ENCODE measurements at places on chromosomes 3 and 15.

GRCh38 chr3:130746246-130747039 is at the start of gene PIK3R4:
PIK3R4 (minus strand) TSS chr3:130746829; CDS start chr3:130745218, 1,611 bp downstream.
- no peaks in the 10 kb centered on the region for H3K27me3 ChIP-seq
- H3K36me3 ChIP-seq: peaks cover 19% of the 10 kb centered on the region

DNA sequence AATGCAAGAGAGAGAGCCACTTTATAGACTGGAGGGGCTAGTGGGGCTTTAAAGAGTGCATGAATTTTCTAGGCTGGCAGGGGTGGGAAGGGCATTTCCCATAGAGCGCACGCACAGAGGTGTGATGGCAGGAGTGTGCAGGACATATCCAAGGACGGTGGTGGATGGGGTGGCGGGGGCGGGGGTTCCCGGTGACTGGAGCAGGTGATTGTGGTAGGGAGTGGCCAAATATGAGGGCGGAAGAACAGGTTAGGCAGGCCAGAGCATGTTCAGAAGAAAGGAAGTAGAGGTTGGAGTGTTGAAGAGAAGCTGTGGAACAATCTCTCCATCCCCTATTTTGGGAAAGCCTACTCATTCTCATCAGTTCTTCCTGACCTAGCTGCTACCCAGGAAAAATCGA is 18.1 kb downstream of the FAM81A start:
- no peak overlapping the region for H3K4me3 ChIP-seq
- DNase-seq: no peak
- no peaks in the 10 kb centered on the region for H3K4me1 ChIP-seq
- H3K27ac ChIP-seq: no peak overlapping the region

- DNase-seq: no peak
- H3K27ac ChIP-seq: peak overlapping the region; percentile 53
- no peaks in the 10 kb centered on the region for H3K27me3 ChIP-seq
- H3K4me1 ChIP-seq: peaks cover 65% of the 10 kb centered on the region
Observed at GRCh38 chr3:179608931-179609720, 4.5 kb downstream of the NDUFB5 start.

GRCh38 chr3:194023501-194024280 is 112.3 kb upstream of the HES1 start:
- H3K36me3 ChIP-seq: no peaks in the 10 kb centered on the region
- 0 out of 2 replicates have a peak, but pooled peaks cover 2% of the 10 kb centered on the region for H3K27me3 ChIP-seq
- H3K4me1 ChIP-seq: peaks cover 17% of the 10 kb centered on the region
- no peak for DNase-seq

DNA sequence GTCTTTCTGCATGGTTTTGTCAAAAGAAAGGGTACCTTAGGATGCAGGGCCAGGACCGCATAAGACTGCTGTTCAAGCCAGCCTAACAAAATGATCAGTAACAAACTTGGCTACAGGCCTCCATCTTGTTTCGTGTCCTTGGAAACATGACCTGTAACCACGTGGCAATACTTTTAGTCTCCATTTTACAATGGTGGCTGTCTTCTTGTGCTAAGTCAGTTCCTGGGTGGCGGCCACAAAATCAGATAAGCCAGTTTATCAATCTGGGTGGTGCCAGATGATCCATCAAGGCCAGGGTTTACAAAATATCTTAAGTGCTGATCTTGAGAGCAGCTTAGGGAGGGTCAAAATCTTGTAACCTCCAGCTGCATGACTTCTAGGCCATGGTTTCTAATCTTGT is 57.1 kb upstream of the GK5 start:
- H3K27ac ChIP-seq: no peak overlapping the region
- no peak for DNase-seq
- no peaks in the 10 kb centered on the region for H3K36me3 ChIP-seq

- H3K27ac ChIP-seq: no peak overlapping the region
- no peak for DNase-seq
- no peak overlapping the region for H3K4me3 ChIP-seq
Observed at GRCh38 chr15:56098195-56098863, 104.9 kb upstream of the NEDD4 start.

DNA sequence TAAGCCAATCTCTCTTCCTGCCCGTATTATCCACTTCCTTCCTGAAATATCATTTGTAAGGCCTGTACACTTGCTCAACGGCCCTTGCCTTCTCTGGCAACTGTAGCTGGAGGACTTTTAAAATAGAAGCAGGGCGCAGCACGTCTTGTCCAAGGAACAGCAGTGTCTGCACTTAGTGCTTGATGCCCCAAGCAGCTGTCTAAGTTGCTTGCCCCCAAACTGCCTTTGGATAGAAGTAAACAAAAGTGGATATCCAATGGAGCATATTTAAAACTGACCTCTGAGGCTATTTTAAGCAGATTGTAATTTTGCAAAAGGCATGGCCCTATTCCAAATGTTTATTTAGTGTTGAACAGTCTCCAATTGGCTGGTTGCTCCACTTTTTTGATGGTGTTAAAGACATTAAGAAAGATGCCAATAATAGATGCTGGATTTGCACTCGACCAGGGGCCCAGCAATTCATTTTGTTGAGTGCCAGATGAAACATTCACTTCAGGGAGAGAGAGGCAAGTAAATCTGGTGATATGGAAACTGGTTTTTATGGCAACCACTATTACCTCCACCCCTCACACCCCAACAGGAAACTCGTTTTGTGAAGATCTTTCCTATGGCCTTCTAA is 526.8 kb upstream of the TBL1XR1 start:
- no peaks in the 10 kb centered on the region for H3K36me3 ChIP-seq
- no peak overlapping the region for H3K27ac ChIP-seq
- no peak for DNase-seq
- H3K4me1 ChIP-seq: no peaks in the 10 kb centered on the region

DNA sequence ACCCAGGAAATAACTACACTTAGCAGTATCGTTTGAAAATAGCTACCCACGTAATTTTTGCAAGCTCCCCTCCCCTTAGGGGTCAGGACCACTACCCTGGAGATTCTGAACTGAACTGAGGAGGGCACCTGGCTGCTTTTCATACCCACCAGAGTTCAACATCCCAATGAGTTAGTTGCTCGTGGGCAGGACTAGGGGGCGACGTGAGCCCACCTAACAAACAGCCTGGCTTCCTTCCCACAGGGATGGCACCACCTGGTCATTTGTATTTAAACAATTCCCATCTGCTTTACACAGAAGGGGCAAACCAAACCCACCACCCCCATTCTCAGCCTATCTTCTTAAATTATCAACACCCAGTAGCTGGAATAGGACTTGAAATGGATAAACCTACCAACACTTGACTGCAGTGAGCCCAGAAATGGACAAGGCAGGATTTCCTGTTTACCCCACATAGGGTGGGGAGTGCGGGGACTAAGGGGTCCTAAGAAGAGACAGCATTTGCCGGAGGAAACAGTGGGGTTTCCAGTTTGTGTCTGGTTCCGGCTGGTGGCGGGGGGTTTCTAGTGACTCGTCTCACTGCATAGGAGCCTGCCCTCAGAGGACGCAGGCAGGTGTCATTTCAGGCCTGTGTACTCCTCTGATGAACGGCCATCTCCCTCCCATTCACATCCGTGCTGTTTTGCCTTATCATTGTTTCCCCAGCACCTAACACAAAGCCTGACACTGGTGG is 11.6 kb upstream of the VGLL4 start:
- no peaks in the 10 kb centered on the region for H3K36me3 ChIP-seq
- peak overlapping the region; percentile 10 for H3K4me3 ChIP-seq
- H3K27me3 ChIP-seq: no peaks in the 10 kb centered on the region
- peak overlapping the region; percentile 65 for H3K27ac ChIP-seq

DNA sequence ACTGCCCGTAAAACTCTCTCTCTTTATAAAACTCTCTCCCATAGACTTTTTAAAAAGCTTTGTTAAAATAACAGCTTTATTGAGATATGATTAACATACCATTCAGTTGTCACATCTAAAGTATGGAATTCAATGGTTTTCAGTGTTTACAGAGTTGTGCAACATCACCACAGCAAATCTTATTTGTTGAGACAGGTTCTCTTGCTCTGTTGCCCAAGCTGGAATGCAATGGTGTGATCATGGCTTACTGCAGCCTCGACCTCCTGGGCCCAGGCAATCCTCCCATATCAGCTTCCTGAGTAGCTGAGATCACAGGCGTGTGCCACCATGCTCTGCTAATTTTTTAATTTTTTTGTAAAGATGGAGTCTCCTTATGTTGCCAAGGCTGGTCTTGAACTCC is 35.9 kb upstream of the TRAK1 start:
- H3K4me1 ChIP-seq: peaks cover 85% of the 10 kb centered on the region
- no peak for DNase-seq
- no peaks in the 10 kb centered on the region for H3K27me3 ChIP-seq
- H3K27ac ChIP-seq: 0 out of 2 replicates have a peak overlapping the region, but pooled peaks have one; percentile 9

- no peak overlapping the region for H3K27ac ChIP-seq
- DNase-seq: no peak
- H3K27me3 ChIP-seq: no peaks in the 10 kb centered on the region
- H3K4me1 ChIP-seq: no peaks in the 10 kb centered on the region
Observed at GRCh38 chr3:169526246-169526645, 137.3 kb downstream of the MECOM start.

DNA sequence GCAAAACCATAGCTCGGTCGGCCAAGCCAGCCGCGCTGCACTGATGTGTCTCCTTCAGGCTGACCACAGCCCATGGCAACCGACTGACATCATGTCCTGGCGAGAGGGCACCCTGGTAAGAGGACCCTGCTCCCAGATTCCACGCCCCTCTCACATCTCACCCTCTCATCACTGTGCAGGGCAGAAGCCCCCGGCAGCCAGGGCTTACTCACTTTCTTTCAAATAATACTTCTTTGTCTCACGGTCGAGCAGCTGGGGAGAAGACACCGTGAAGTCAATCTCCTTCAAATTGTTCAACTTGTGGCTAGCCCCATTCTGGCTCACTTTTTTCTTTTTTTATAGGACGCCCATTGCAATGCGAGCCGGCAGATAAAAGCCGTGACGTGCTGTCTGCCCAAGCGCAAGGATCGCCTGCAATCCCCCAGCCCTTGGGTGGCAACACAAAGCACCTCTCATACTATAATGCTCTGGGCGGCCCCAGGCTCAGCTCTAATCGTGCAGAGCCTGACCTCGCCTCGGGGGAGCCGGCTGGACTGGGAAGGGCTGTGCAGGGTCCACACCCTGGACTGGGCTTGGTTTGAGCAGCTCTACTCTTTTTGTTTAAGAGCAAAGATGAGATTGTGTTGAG is 33.6 kb downstream of the VGLL4 start:
- H3K27ac ChIP-seq: no peak overlapping the region
- H3K4me3 ChIP-seq: no peak overlapping the region
- H3K36me3 ChIP-seq: no peaks in the 10 kb centered on the region
- H3K4me1 ChIP-seq: peaks cover 81% of the 10 kb centered on the region
- DNase-seq: no peak

DNA sequence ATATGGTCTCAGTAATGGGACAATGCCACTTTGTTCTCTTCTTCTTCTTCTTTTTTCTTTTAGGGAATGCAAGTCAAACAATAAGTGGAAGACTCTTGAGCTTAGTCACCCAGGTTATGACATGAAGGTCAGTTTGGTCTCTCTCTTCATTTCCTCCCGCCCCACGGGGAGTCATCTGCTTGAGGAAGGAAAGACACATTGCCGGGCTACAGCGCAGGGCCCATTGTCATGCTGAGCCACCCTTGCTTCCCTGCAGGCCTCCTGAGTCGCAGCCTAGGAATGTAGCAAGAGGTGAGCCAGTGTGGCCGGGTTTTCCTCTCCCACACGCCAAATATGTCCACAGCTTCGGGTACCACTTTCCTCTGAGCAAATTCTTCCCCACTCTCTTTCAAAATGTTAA is 47.6 kb downstream of the RAP2B start:
- H3K27me3 ChIP-seq: no peaks in the 10 kb centered on the region
- no peaks in the 10 kb centered on the region for H3K4me1 ChIP-seq
- H3K36me3 ChIP-seq: no peaks in the 10 kb centered on the region
- H3K4me3 ChIP-seq: no peak overlapping the region
- no peak overlapping the region for H3K27ac ChIP-seq

DNA sequence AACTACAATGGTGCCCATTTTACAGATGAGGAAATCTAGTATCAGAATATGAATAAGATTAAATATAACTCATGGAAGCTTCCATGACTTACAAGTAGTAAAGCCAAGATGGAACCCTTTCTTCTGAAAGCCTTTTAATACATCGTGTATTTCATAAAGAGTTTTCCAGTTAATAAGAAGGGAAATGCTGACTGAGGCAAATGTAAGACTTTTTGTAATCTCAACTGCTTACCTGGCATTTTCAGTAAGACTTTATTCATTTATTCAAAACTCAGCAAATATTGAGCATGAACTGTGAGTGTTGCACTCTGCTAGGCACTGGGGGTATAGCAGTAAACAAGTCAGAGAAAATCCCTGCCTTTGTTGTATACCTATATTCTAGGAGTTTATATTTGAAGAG is 256.4 kb upstream of the THRB start:
- no peaks in the 10 kb centered on the region for H3K4me1 ChIP-seq
- no peaks in the 10 kb centered on the region for H3K36me3 ChIP-seq
- H3K4me3 ChIP-seq: no peak overlapping the region
- H3K27me3 ChIP-seq: no peaks in the 10 kb centered on the region

GRCh38 chr3:141681390-141681780 is 56.7 kb upstream of the RNF7 start:
- no peak for DNase-seq
- H3K4me3 ChIP-seq: no peak overlapping the region
- no peak overlapping the region for H3K27ac ChIP-seq
- H3K27me3 ChIP-seq: no peaks in the 10 kb centered on the region
- peaks cover 6% of the 10 kb centered on the region for H3K4me1 ChIP-seq

DNA sequence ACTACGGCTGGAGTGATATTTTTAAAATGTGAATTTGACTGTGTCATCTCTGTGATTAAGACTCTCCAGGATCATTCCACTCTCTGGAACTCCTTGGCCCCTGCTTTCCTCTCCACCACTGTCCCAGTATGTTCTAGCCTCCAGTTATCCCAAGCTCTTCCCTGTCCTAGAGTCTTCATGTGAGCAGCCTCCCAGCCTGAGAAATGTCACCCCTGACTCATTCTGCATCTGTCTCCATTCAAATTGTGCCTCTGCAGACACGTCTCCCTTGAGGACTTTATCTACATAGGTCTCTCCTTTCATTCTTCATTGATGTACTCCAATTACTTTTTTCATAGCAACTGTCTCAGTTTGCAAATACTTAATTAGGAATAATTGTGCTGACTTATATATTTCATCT is 317.7 kb upstream of the ADAMTS9 start:
- H3K27ac ChIP-seq: no peak overlapping the region
- no peaks in the 10 kb centered on the region for H3K4me1 ChIP-seq
- H3K36me3 ChIP-seq: no peaks in the 10 kb centered on the region
- no peak overlapping the region for H3K4me3 ChIP-seq
- DNase-seq: no peak

DNA sequence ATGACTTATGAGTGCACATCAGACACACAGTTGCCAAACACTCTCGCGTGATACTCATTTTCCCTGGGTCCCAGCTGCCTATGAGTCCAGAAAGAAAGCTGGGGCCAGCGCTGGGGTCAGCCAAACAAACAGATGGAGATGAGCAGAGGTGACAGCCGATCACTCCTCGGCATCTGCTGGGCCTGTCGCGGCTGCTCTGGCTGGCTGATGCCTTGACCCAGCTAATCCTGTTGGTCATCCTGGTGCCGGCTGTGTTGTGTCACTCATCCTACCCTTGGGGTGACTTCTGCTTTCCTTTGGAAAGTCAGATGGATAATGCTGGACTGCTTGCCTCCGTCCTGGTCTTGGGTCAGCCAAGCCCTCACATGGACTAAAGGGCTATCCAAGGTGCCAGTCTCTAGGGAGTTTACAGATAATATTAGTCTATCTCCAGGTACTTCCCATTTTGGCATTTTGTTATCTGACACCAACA is 105.3 kb upstream of the PDZRN3 start:
- no peaks in the 10 kb centered on the region for H3K27me3 ChIP-seq
- H3K36me3 ChIP-seq: no peaks in the 10 kb centered on the region
- DNase-seq: no peak
- H3K4me3 ChIP-seq: no peak overlapping the region

GRCh38 chr3:139112230-139112558 is 67.5 kb upstream of the PRR23C start:
- H3K27me3 ChIP-seq: no peaks in the 10 kb centered on the region
- H3K4me1 ChIP-seq: no peaks in the 10 kb centered on the region
- H3K36me3 ChIP-seq: no peaks in the 10 kb centered on the region
- H3K4me3 ChIP-seq: no peak overlapping the region

All from Karpas-422 (cell line).